ENCODE measurements at places on chromosomes 11 and 22.

GRCh38 chr11:121067453-121067852 lies 33.6 kb upstream of the TECTA start:
- no peak overlapping the region for H3K4me3 ChIP-seq
- H3K36me3 ChIP-seq, result peaks cover 8% of the 10 kb centered on the region
- DNase-seq, result peak; percentile 70
- peaks cover 5% of the 10 kb centered on the region for H3K4me1 ChIP-seq
- no peak overlapping the region for H3K27ac ChIP-seq

- no peaks in the 10 kb centered on the region for H3K36me3 ChIP-seq
- no peak within 1 kb of the TSS for H3K27ac ChIP-seq
- H3K27me3 ChIP-seq, result peaks cover 59% of the 10 kb centered on the region
- DNase-seq, result no peak
- no peaks in the 10 kb centered on the region for H3K4me1 ChIP-seq
Observed at GRCh38 chr11:2444821-2445745, at the start of gene KCNQ1. Gene KCNQ1 (plus strand): TSS chr11:2445008. CDS start chr11:2445099, 91 bp downstream.

DNA sequence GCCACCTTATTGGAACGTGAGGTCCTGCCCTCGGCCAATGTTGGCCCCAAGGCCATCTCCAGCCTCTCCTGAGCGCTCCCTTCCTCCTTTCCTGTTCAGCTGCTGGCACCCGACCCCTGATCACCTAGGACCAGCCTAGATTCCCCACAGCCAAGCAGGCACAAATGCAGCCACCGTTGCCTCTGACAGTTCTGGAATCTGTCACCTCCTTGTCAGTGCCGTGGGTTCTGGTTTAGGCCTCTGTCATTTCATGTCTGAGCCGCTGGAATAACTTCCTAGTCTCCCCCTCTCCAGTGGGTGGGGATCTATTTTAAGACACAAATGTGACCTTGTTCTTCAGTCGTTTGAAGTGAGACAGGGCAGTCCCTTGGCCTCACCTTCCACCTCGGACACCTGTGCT lies 29.7 kb downstream of the FADS3 start:
- H3K36me3 ChIP-seq, result peaks cover 54% of the 10 kb centered on the region
- no peak overlapping the region for H3K4me3 ChIP-seq
- H3K27ac ChIP-seq, result no peak overlapping the region

DNA sequence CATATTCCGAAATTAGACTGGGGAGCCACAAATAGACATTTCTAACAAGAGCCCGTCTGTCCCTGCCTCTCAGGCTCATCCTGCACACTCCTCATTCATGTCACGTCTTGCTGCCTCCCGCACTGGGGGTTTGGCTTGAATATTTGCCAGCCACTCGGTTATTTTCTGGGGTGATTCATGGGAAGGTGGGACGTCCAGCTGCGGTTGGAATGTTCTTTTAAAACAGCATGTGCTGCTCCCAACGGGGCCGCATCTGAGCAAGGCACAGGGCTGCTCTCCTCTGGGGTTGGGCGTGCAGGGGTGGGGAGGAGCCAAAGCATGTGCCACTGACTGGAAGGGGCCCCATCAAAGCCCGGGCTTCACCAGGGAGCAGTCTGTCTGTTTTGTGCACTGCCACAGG lies 25.9 kb upstream of the SLC5A4 start:
- no peaks in the 10 kb centered on the region for H3K4me1 ChIP-seq
- H3K36me3 ChIP-seq, result no peaks in the 10 kb centered on the region
- DNase-seq, result no peak
- no peak overlapping the region for H3K4me3 ChIP-seq
- no peaks in the 10 kb centered on the region for H3K27me3 ChIP-seq

DNA sequence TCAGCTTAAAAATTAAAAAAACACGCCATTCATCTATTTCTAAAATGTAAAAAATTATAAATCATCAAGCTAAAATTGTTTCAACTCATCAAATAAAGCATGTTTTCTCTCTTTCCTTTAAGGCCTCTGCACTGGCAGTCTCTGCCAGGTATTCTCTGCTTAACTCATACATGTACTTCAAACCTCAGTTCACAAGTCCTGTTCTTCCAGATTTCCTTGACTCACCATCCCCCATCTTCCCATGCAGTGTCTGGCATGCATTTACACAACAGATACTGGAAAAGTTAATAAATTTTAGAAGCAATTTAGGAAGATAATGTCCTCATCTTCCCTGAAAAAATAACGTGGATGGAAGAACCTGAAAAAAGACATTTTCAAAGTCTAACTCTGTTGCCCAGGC lies 32.5 kb downstream of the CSTF3 start:
- no peaks in the 10 kb centered on the region for H3K4me1 ChIP-seq
- H3K27ac ChIP-seq, result no peak overlapping the region
- H3K27me3 ChIP-seq, result no peaks in the 10 kb centered on the region
- peaks cover 5% of the 10 kb centered on the region for H3K36me3 ChIP-seq

DNA sequence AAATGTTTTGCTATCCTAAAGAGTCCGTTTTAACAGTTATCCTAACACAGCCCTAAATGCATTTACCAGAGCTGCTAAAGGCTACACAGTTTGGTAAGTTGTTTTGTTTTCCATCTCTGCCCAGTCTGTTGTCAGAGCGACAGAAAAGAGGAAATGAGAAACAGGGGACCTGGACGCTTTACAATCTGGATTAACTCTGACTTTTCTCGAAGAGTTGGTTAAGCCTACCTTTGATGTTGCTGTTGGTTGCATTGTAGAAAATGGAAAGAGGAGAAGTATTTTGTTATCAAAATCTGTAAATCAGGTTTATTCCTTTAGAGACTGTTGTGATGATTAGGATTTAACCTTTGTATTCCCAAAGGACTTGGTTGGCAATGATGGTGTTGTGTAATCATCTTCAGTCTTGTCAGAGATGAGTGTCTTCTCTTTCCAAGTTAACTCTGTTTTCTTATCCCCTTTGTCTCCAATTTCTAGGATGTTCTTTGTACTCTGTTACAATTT lies 481 bp downstream of the ANGPTL5 start:
- H3K4me3 ChIP-seq, result peak overlapping the region; percentile 97
- peaks cover 8% of the 10 kb centered on the region for H3K4me1 ChIP-seq
- no peaks in the 10 kb centered on the region for H3K36me3 ChIP-seq
- peak; percentile 36 for DNase-seq

DNA sequence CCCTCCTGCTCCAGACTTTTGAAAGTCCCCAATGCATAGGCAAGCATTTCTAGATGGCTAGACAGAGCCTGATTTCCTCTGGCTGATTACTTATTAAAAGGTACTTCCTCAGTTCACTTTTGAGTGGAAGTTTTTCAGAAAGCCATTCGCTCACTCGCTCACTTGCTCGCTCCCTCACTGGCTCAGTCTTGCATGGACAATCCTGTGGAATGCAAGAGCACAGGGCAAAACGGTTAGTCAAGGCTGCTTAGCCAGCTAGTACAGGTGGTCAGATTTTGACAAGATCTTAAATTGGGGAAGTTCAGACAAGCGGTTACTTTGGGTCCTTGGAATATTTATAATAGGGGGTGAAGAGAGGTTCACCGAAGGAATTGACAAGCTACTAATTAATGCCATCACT lies 101.0 kb downstream of the ARL14EP start:
- no peaks in the 10 kb centered on the region for H3K36me3 ChIP-seq
- H3K4me1 ChIP-seq, result no peaks in the 10 kb centered on the region
- DNase-seq, result no peak
- no peaks in the 10 kb centered on the region for H3K27me3 ChIP-seq
- no peak overlapping the region for H3K27ac ChIP-seq
- no peak overlapping the region for H3K4me3 ChIP-seq

DNA sequence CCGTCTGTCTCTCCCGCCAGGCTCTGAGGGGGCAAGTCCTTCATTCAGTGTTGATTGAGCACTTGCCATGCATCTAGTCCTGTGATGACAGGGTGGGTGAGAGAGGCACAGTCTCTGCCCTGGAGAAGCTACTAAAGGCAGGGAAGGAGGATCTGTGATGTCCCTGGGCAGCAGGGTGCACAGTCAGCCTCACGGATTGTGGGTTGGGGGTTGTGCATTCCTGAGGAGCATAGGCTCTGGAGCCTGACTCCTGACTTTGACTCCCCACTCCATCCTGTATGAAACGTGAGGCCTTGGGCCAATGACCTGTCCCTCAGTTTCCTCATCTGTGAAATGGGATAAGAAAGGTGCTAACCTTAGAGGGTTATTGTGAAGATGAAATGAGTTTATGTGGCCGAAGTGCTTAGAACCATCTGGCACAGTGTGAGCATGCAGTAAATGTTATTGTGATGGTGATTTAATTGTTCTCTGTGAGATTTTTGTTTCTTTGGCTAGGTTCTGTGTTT lies 4.7 kb downstream of the SLC22A8 start:
- no peaks in the 10 kb centered on the region for H3K4me1 ChIP-seq
- no peak overlapping the region for H3K4me3 ChIP-seq
- H3K27me3 ChIP-seq, result peaks cover 40% of the 10 kb centered on the region
- H3K27ac ChIP-seq, result no peak overlapping the region
